ENCODE measurements at places on chromosomes 11 and 22. TPM values are rescaled to one million over a fixed set of nuclear protein-coding genes. Genes with fewer than 3 reads are reported as not detected.

C11orf16 gene
- total RNA-seq, result not detected

- peaks cover 7% of the 10 kb centered on the region for H3K36me3 ChIP-seq
- H3K4me1 ChIP-seq, result peaks cover 59% of the 10 kb centered on the region
- no peak for DNase-seq
- H3K27me3 ChIP-seq, result no peaks in the 10 kb centered on the region
- H3K27ac ChIP-seq, result no peak overlapping the region
These were observed 7.6 kb downstream of the AMOTL1 start for GRCh38 chr11:94775567-94776327.

LRRN4CL gene
- 0.16 TPM for total RNA-seq

- no peaks in the 10 kb centered on the region for H3K36me3 ChIP-seq
- 0 out of 2 replicates have a peak, but pooled peaks cover 4% of the 10 kb centered on the region for H3K27me3 ChIP-seq
- H3K4me3 ChIP-seq, result no peak overlapping the region
- no peak overlapping the region for H3K27ac ChIP-seq
These were observed 10.3 kb upstream of the IL2RB start for GRCh38 chr22:37160027-37160426.

DNA sequence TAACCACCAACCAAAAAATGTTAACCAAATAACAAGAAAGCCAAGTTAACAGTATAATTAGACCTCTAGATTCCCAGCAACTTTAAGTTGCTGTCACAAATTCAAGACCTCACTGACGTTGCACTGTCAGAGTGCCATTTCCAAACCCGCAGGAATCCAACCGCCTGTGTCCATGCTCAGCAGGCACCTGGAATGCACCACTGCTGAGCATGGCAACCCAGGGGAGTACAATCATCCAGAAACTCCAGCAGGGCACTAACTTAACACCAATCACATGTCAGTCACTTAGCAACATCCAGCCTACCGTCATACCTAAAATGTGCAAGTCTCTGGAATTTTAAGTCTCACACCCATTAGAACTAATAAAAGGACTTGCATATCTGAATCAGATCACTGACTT lies 48.8 kb downstream of the SMCO4 start:
- peaks cover 52% of the 10 kb centered on the region for H3K4me1 ChIP-seq
- no peaks in the 10 kb centered on the region for H3K27me3 ChIP-seq
- H3K27ac ChIP-seq, result no peak overlapping the region
- H3K4me3 ChIP-seq, result no peak overlapping the region

KDM4E gene
- not detected for total RNA-seq

- no peak overlapping the region for H3K4me3 ChIP-seq
- peaks cover 16% of the 10 kb centered on the region for H3K36me3 ChIP-seq
- H3K4me1 ChIP-seq, result peaks cover 35% of the 10 kb centered on the region
- DNase-seq, result peak; percentile 40
- peak overlapping the region; percentile 91 for H3K27ac ChIP-seq
- H3K27me3 ChIP-seq, result no peaks in the 10 kb centered on the region
These were observed 171.7 kb downstream of the DBX1 start for GRCh38 chr11:19988598-19988997.

GRCh38 chr11:34146411-34146810 lies 41.0 kb downstream of the NAT10 start:
- peaks cover 57% of the 10 kb centered on the region for H3K36me3 ChIP-seq
- no peaks in the 10 kb centered on the region for H3K27me3 ChIP-seq
- no peak overlapping the region for H3K27ac ChIP-seq

GRCh38 chr11:107392611-107393010 lies 65.0 kb downstream of the CWF19L2 start:
- peaks cover 12% of the 10 kb centered on the region for H3K4me1 ChIP-seq
- H3K36me3 ChIP-seq, result peaks cover 28% of the 10 kb centered on the region
- no peak overlapping the region for H3K27ac ChIP-seq
- no peaks in the 10 kb centered on the region for H3K27me3 ChIP-seq

SUSD2 gene
- 0.94 TPM for total RNA-seq

DNA sequence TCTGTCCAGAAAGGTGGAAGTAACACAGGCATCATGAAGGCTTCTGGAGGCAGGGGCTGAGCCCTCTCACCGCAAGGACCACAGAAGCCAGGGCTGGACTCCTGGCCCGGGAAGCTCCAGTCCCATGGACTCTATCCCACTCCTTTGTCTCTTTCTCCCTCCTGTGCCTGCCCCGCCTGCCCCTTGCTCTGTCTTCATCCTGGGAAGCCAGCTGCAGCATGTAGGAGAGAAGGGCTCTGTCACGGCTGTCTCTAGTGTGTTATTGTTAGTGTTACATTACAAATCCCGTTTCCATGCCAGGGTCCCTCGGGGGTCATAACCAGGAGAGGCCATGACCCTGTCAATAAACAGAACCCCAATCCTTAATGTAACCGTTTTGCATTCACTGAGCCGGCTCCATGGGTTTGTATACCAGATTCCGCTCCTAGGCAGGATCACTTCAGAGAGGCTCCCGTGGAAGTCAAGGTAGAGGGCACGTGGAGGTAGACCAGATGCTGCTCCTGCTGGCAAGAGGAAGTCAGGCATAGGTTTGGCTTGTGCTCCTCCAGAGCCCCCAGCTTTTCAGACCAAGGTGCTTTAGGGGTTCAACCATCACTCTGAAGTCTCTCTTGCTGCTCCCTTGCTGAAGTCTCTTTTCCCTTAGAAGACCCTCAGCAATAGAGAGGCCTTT lies 293.2 kb downstream of the ETS1 start:
- no peak overlapping the region for H3K4me3 ChIP-seq
- H3K27ac ChIP-seq, result no peak overlapping the region
- no peaks in the 10 kb centered on the region for H3K27me3 ChIP-seq
- no peak for DNase-seq

DNA sequence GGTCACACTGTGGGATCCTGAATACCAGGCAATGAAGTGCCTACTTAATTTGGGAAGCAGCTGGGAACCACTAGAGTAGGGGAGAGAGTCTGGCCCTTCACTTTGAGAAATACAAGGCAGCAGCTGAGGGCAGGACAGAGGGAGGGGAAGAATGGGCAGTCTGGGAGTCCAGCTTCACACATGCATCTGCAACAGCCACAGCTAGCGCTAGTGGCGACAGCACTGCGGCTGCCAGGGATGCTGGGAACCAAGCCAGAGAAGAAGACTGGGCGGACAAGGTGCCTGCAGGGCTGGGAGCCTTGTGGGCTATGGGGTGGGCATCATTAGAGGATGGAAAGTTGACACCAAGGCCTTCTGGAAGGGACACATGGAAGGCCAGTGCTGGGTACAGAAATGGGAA lies 15.8 kb downstream of the SCUBE2 start:
- no peaks in the 10 kb centered on the region for H3K27me3 ChIP-seq
- no peak overlapping the region for H3K4me3 ChIP-seq
- DNase-seq, result no peak
- H3K4me1 ChIP-seq, result peaks cover 18% of the 10 kb centered on the region
- no peak overlapping the region for H3K27ac ChIP-seq
- no peaks in the 10 kb centered on the region for H3K36me3 ChIP-seq

EIF3D gene
- 237 TPM for total RNA-seq

- no peaks in the 10 kb centered on the region for H3K36me3 ChIP-seq
- H3K27ac ChIP-seq, result no peak overlapping the region
- H3K27me3 ChIP-seq, result peaks cover 3% of the 10 kb centered on the region
- H3K4me3 ChIP-seq, result no peak overlapping the region
- DNase-seq, result no peak
- H3K4me1 ChIP-seq, result no peaks in the 10 kb centered on the region
These were observed 5.9 kb upstream of the RAB6A start for GRCh38 chr11:73766763-73767162.

DRD4 gene
- total RNA-seq, result 5.5 TPM

DNA sequence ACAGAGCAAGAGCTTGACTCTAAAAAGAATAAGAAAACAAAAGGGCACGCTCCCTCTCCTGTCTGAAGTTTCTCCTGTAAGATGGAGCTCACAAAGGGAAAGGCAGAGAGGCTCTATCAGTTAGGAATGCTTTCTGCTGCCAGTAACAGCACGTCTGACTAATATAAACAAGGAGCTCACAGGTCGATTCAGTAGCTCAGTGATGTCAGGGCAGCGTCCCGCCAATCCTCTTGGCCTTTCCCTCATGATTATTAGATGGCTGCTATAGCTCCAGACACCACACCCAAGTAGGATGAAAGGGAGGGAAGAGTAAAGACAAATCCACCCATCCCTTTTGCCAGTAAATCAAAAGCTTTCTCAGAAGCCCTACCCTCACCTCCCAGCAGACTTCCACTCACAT lies 51.3 kb upstream of the HMGXB4 start:
- H3K27me3 ChIP-seq, result no peaks in the 10 kb centered on the region
- H3K27ac ChIP-seq, result no peak overlapping the region

RAB38 gene
- total RNA-seq, result 17.5 TPM

- DNase-seq, result no peak
- no peaks in the 10 kb centered on the region for H3K4me1 ChIP-seq
- H3K4me3 ChIP-seq, result no peak overlapping the region
- H3K27ac ChIP-seq, result no peak overlapping the region
These were observed 538.4 kb downstream of the TBC1D22A start for GRCh38 chr22:47300698-47301405.

MMP11 gene
- 16.5 TPM for total RNA-seq

DNA sequence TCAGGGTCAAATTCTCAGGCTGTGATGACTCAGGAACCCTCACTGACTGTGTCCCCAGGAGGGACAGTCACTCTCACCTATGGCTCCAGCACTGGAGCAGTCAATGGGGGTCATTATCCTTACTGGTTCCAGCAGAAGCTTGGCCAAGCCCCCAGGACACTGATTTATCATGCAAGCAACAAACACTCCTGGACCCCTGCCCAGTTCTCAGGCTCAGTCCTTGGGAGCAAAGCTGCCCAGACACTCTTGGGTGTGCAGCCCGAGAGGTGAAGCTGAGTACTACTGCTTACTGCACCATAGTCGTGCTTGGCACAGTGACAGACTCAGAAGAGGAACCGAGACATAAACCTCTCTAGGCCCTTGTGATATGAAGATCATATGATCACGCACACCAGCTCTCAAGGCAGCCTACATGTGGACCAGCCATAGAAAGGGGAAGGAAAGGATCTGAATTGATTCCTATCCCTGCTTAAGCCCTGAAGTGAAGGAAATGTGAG lies 58.2 kb downstream of the ZNF280B start:
- no peak for DNase-seq
- H3K27me3 ChIP-seq, result peaks cover 100% of the 10 kb centered on the region
- H3K27ac ChIP-seq, result no peak overlapping the region
- H3K4me1 ChIP-seq, result no peaks in the 10 kb centered on the region
- H3K36me3 ChIP-seq, result peaks cover 15% of the 10 kb centered on the region

WNT7B gene
- 0.18 TPM for total RNA-seq

PDE3B gene
- total RNA-seq, result 9.4 TPM

DNA sequence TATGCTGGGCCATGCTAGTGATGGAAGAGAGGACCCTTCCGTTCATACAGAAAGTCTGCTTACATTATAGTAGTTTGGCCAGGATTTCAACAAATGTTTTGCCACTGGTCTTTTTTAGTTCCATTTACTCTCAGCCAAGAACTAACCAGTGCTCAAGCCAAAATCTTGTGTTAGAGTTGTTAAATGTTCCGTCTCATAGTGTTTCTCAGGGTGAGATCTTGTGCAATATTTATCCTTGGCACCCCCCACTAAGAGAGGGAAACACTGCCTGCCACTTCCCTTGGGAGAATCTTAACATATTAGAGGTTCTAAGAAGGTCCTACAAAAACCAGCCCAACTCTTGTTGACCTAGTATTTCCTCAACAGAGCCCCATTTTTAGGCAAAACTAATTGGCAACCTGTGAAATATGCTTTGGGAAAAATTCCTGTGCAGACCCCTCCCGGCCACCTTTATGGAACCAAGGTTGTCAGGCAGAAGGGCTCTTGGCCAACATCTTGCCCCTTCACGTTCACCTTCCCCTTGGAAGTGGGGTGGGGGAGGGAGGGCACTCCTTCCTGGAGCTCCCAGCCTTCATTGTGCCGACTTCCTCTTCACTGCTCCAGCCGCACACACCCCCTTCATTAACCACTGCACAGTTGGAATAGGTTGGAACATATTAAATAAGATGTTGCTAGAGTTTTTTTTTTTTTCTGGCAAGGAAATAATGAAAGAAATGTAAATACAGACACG lies 173.2 kb upstream of the SORL1-AS1 start:
- no peak overlapping the region for H3K4me3 ChIP-seq
- peaks cover 21% of the 10 kb centered on the region for H3K4me1 ChIP-seq

Measured in WTC11 (cell line).